ENCODE measurements at places on chromosomes 1 and 21.
A peak's percentile ranks its signal among the peaks of the same experiment; 100 is the strongest.

GRCh38 chr1:43898981-43899380, 34.6 kb upstream of the ARTN start:
- no peak for DNase-seq

DNA sequence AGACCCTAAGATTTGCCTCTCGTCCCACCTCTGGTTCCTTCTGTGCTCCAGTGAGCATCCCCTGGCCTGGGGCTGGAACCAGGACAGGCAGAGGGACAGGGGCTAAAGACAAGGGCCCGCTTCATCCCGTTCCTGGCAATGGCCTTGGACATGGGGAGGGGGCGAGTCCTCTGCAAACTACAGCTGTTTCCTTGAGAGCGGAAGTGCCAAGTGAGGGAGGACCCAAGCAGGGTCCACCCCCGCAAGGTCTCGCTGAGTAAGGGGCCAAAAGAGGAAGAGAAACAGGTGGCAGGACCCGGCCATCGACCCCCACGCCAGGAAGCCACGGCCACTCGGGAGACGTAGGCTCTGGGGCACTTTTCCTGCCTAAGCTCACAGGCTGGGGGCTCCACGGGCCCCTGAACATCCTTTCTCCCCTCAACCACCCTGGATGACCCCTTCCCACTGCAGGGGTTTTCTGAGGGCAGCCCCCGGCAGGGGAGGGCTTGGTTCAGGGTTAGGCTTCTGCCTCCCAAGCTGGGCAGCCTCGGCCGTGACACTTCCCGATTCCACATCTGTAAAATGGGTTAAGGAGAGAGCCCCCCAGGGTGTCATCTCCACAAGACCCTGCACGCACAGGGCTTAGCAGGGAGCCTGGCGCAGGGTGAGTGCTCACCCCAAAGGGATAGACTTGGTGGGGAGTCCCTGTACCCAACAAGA, 17.9 kb upstream of the PLEKHG5 start:
- DNase-seq = no peak

GRCh38 chr1:154567386-154568156, at the start of gene CHRNB2:
TSS of gene CHRNB2 (plus strand) at chr1:154567778. CDS start at chr1:154568045, 267 bp downstream.
- peak; percentile 50 for DNase-seq

GRCh38 chr1:172940174-172940855, 110.4 kb downstream of the TNFSF18 start:
- DNase-seq = no peak

GRCh38 chr1:208047975-208048374, 137.1 kb upstream of the CD34 start:
- no peak for DNase-seq

DNA sequence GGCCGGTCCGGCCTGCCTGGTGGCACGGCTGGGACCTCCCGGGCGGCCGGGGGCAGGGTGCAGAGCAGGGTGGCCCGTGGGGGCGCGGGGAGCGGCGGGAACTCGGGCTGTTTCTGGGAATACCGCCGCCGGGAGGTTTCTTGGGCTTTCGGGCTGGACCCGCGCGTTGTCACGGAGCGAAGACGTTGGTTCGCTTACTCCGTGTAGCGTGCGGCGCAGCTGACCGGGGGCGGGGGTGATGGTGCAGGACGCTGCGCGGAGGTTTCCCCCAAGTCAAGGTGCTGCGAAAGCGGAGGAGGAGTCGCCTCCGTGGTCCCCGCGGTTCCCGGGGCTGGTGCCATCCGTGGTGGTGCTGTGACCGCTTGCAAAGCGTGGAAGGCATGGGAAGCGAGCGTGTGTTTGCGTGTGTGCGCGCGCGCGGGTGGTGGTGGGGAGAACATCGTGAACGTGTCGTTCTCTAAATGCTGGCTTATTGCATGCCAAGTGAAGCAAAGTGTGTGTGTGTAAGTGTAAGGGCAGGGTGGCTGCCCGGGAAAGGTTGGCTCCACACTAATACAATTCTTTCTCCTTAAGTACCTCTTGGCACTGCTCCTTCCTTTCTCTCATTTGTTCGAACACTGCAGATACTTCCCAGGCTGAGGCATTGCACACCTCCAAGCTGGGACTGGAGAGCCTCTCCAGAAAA, 1.1 kb downstream of the RYR2 start:
- no peak for DNase-seq

DNA sequence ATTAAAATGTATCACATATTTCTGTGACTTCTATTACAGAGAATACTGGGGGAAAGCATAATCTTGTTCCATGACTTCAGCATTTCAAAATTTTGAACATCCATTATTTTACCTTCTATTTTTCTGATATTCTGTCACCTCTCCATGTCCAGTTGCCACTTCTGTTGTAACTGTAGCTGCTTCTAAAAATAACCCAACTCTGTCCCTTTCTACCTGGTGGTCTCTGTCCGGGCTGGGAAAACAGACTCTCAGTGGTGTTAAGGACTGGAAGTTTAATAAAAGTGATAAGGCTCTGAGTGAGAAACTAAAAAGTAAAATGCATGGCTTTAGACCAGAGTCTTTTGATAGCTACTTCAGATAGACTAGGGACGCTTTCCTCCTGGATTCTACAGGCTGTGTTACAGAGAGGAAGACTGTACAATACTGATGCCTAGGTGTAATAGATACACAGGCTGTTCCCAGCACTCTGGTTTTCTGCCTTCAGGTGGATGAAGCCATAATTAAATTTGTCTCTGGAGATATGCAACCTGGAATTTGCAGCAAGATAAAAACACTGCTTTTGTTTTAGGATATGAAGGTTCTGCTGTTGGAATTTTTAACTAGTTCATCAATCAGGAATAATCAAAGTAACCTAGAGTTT, 42.1 kb upstream of the SEC16B start:
- no peak for DNase-seq

DNA sequence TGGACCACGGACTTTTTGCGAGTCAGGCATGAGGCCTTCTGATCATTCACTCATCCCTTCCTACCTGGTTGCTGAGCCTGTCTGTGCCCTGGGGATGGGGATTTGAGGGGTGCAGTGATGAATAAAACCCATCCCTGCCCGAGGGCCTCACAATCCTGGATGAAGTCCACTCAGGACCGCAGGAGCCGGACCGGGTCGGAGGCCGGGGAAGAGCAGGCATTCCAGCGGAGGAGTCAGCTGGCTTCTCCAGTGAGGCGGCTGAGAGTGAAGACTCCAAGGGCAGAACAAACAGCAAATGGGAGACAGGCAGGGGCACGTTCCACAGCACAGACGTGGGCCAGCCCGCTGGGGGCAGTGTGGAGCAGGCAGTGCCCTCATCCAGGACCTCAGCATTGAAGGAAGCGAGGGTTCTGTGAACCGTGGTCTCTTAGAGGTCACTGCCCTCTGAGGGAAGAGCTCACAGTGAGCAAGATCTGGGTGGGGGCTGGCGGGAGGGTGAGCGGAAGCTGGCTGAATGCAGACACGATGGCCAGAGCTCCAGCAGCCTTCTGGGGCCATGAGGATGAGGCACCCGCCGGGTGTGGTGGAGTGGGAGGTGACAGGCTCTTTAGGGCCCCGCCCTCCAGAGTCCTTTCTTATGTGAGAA, 10.9 kb upstream of the LRRC3 start:
- DNase-seq = peak; percentile 6

- no peak for DNase-seq
These were observed 119.3 kb upstream of the ZC3H12A start for GRCh38 chr1:37354876-37355650.

- DNase-seq = no peak
These were observed 51.7 kb upstream of the PALMD start for GRCh38 chr1:99594205-99594604.

- DNase-seq = no peak
These were observed 67.8 kb downstream of the EPB41 start for GRCh38 chr1:28982198-28982597.

DNA sequence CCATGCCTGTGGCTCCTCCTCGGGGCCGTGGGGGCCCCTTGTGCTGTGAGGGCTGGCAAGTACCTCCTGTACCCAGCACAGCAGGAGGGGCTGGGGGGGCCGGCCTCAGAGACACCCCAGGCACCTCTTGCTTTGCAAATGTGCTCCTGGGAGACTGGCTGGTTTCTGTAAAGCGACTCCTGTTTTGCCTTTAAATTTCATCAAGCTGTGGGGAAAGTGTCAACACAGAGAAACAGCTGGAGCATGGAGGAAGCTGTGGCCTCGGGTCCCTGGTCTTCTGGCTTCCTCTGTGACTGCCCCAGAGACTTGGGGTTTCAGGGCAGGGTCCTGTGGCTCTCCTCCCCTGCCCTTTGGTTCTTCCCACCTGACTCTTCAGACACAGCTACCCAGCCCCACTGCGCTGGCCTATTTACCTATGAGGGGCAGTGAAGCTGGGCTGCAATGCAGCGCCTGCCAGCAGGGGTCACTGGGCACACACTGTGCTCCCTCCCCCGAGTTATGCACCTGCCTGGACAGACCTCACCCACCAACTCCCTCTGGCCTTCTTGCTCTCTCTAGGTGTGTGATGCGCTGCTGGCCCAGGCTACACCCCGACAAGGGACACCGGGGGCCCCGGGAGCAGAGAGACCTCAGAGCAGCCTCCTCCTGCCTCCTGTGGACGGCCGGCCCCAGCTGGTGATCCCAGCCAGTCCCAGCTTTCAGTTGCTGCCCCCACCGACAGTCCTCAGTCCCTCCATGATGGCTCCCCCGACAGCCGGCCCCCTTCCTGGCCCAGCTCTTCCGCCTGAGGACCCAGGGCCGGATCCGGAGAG, 17.6 kb upstream of the PEX10 start:
- DNase-seq = no peak

GRCh38 chr1:9289090-9289534, 3.6 kb upstream of the SPSB1 start:
- peak; percentile 79 for DNase-seq

DNA sequence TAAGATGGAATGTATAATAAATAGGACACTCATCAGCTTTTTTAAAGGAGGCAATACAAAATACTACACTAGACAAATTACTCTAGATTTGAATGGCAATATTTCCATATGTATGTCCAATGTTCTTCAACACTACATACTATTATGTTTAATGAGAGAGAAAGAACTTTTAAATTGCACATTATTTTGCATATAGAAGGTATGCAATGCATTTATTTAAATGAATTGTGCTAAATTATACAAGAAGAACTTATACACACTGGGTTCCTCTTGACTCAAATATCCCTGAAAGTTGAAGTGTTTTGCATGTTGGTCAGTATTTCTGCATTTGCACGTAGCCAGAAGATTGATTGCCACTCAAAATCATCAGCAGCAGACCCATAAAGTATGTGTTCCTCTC, 839.6 kb downstream of the ADGRL2 start:
- no peak for DNase-seq

DNA sequence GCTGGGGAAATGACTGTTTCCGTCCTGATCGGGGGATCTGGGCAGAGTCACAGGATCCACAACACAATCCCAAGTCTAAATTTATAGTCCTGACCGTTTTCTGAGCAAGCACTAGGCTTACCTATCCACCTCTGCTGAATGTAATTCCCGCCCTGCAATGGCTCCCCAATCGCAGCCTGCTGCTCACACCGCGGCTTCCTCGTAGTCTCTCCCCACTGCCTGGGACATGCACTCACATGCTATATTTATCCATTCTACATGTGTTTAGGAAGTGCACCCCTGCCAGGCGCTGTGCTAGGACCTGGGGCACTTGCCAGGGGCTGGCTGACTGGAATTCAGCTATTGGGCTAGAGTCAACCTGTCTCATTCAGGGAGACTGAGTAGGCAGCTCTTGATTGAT, 246.6 kb upstream of the CSF3R start:
- DNase-seq = no peak

GRCh38 chr1:64223329-64224151, 20.1 kb downstream of the UBE2U start:
- peak; percentile 93 for DNase-seq

DNA sequence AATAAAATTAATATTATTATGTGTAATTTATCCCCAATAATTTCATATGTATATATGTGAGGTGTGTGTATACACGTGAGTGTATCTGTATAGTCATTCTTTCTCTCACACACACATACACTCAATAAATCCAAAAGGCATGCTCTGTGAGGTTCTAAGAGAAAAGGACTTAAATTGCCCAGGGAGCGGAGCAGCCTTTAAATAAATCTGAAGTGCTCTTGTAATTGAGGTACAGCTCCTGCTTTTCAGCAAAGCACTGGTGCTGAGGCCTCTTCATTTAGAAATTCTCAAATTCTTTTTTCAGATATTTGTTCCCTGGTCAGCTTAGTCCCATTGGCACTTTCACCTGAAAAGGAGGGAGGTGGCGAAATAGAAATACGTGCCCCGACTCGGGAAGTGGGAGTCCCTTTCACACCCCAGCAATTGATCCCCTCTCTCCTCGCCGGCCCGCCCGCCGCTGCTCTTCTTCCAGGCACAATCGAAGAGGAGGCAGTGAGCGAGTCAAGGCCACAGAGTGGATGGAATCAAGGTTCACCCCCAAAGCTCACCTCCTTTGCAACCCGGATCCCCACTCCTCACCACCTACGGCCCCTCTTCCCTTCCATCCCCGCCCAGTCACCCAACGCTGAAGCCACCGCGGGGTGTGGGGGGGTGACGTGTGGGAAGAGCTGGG, 944 bp downstream of the PLPPR5 start:
- DNase-seq = no peak

DNA sequence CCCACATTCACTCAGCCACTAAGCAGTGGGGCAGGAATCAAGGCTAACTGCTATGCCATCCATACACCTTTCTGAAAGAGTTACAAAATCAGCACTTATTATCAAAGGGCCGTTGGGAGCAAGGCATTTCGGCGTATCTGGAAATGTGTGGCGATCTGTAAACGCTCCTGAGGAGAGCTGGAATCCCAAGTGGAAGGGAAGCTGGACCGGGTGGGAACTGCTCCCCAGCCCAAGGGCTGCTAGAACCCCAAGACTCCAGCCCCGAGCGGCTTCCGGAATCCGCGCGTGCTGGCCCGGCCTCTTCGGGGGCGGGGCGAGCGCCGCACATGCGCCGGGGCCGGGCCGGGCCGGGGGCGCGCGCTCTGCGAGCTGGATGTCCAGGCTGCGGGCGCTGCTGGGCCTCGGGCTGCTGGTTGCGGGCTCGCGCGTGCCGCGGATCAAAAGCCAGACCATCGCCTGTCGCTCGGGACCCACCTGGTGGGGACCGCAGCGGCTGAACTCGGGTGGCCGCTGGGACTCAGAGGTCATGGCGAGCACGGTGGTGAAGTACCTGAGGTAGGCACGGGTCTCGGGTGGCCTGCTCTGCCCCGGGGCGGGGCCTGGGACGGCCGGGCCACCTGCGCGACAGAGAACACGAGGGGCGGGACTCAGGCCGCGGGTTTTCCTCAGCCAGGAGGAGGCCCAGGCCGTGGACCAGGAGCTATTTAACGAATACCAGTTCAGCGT, at the start of gene NAXE:
NAXE (plus strand) TSS at position 345 of the 726 bp plus-strand sequence; CDS start at position 374, 29 bp downstream.
- DNase-seq = peak; percentile 80

DNA sequence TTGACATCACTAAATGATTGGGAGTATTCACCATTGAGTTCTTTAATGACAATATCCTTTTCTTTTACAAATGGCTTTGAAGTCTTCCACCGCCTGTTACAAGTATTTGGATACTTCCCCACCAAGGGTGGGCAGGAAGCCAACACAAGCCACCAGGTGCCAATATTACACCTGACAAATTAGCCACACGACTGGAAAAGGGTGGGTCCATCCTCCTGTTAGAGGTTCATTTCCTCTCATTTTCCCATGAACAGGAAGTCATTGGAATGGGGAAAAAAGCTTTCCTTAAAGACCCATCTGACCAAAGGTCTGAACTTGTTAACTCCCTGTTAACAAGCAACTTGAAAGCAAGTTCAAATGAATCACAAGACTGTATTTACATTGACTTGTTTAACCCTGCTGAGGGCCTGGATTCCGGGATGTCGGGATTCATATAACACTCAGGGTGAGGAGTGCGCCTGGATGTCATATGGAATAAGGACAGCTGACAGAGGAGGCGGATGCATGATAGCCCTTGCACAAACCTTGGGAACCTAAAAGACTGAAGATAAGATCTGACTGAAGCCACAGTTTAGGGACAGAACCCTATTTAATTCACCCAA, 40.5 kb upstream of the PROX1 start:
- DNase-seq = no peak

GRCh38 chr1:13794231-13795187, 94.5 kb downstream of the PRDM2 start:
- DNase-seq = no peak

Measured in ELR (cell line).